Uterus (tissue), 4 donors: ENCODE measurements at places on chromosomes 16 and 17. TPM values are rescaled to one million over a fixed set of nuclear protein-coding genes. Genes with fewer than 3 reads are reported as not detected.

- DNase-seq: no peak
- H3K27me3 ChIP-seq: no peaks in the 10 kb centered on the region
- peak overlapping the region; percentile 59 for H3K27ac ChIP-seq
- no peak overlapping the region for H3K4me3 ChIP-seq
- H3K36me3 ChIP-seq: no peaks in the 10 kb centered on the region
- H3K4me1 ChIP-seq: peaks cover 19% of the 10 kb centered on the region
Measured at GRCh38 chr17:65545705-65546523, 15.5 kb downstream of the AXIN2 start.

GRCh38 chr17:60627124-60627523 is 27.1 kb downstream of the PPM1D start:
- H3K27me3 ChIP-seq: no peaks in the 10 kb centered on the region
- H3K36me3 ChIP-seq: no peaks in the 10 kb centered on the region
- no peak for DNase-seq
- H3K4me3 ChIP-seq: no peak overlapping the region
- no peak overlapping the region for H3K27ac ChIP-seq

DNA sequence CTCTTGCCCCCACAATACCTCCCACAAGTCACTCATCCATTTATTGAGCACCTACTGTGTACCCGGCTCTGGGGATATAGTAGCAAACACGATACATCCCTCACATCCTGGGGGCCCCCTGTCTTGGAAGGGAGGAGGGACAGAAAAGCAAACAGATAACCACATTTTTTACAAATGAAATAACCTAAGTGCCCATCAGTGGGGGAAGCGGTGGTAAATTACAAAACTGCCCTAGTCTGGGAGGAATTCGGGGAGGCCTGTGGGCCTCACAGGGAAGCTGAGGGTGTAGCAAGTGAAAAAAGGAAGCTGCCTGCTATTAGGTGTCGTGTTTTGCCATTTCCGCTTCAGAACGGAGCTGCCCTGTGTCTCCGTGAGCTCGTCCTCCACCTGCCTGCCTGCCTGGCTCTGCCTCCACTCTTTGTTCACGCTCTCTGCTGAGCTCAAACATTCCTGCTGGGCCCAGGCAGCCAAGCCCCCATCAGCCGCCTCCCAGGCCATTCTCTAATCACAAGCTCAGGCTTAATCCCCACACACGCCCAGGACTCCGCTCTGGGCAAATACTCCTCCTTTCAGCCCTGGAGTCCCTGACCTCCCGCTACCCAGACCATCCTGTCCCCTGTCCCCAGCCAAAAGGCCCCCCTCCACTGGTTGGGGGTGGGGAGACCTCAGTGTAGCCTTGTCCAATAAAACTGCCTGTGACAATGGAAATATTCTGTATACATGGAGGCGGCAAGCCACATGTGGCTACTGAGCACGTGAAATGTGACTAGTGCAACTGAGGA is 10.2 kb upstream of the SEC14L5 start:
- H3K27ac ChIP-seq: no peak overlapping the region
- H3K4me1 ChIP-seq: peaks cover 18% of the 10 kb centered on the region
- no peak for DNase-seq

GRCh38 chr17:1555651-1556471 is 6.7 kb downstream of the PITPNA start:
- DNase-seq: no peak
- H3K27me3 ChIP-seq: no peaks in the 10 kb centered on the region
- H3K4me3 ChIP-seq: no peak overlapping the region
- no peaks in the 10 kb centered on the region for H3K4me1 ChIP-seq
- H3K36me3 ChIP-seq: no peaks in the 10 kb centered on the region

ZNF205 gene
- 18.7 TPM for total RNA-seq

DNA sequence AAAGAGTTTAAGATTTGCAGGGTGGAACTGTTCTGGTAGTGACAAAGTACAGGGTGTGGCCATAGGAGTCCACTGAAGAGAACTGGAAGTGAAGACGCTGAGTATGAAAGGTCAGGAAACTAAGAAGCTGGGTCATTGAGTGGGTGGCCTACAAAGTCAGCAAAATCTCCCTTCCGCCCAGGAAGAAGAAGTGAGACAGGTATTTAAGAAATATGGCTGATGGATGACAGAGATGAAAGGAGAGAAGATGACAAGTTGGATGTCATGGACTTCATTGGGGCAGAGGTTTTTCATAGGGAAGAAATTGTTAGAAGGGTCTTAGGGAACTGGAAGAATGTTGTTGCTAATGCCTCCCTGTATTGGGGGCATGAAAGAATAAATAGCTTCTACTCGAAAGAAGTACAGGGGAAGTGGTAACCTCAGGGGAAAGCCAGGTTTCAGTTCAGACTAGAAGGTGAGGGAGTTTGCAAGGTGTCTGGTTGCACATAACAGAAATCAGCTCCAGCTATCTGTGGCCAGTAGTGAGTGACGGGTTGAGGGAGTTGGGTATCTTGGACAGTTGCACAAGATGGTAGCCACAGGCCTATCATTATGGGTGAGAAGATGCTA is 33.6 kb upstream of the MED13 start:
- DNase-seq: no peak
- no peaks in the 10 kb centered on the region for H3K4me1 ChIP-seq
- no peaks in the 10 kb centered on the region for H3K27me3 ChIP-seq
- H3K4me3 ChIP-seq: no peak overlapping the region

DNA sequence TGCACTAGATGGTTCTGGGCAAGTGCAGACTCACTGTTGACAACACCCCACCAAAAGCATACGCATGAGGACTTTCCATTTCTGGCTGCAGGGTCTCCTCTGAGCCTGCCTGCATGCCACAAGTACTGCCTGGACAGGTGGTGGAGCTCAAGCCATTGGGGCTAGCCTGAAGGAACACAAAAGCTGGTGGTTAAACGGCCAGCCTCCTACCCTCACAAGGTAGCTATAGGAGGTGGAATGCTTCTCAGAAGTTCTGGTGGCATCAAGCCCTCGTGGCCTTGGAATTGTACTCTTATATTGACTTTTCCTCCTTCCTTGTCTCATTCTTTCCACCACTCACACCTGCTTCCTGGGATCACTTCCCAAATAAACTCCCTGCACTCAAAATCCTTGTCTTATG is 56.6 kb upstream of the BCAR1 start:
- H3K4me1 ChIP-seq: peaks cover 12% of the 10 kb centered on the region
- no peaks in the 10 kb centered on the region for H3K36me3 ChIP-seq
- H3K4me3 ChIP-seq: no peak overlapping the region
- no peak overlapping the region for H3K27ac ChIP-seq
- H3K27me3 ChIP-seq: no peaks in the 10 kb centered on the region
- no peak for DNase-seq

- peaks cover 37% of the 10 kb centered on the region for H3K4me1 ChIP-seq
- H3K36me3 ChIP-seq: no peaks in the 10 kb centered on the region
- no peak overlapping the region for H3K27ac ChIP-seq
- DNase-seq: no peak
- H3K4me3 ChIP-seq: no peak overlapping the region
Measured at GRCh38 chr17:40351359-40352236, 12.9 kb downstream of the GJD3 start.

DNA sequence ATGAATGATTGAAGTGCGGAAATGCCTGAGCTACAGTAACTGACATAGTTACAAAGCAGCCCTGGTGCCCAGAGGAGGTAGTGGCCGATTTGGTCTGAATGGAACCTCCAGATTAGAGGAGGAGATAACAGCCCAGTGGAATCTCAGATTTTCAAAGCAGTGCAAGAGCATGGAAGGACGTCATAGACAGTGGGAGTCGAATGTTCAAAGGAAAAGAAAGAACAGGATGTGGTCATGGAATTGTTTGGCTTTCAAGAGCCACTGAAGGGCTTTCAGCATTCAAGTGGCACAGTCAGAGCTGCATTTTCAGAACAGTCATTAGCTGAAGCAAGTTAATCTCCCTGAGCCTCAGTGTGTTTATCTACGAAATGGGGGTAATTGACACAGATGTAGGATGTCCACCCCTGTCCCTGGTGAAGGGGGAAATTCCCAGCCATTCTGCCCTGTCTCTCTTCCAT is 104.6 kb upstream of the CACNG3 start:
- H3K4me3 ChIP-seq: no peak overlapping the region
- H3K36me3 ChIP-seq: no peaks in the 10 kb centered on the region
- no peak for DNase-seq
- H3K27ac ChIP-seq: no peak overlapping the region
- H3K27me3 ChIP-seq: no peaks in the 10 kb centered on the region
- H3K4me1 ChIP-seq: no peaks in the 10 kb centered on the region

TM4SF5 gene
- total RNA-seq: not detected

DNA sequence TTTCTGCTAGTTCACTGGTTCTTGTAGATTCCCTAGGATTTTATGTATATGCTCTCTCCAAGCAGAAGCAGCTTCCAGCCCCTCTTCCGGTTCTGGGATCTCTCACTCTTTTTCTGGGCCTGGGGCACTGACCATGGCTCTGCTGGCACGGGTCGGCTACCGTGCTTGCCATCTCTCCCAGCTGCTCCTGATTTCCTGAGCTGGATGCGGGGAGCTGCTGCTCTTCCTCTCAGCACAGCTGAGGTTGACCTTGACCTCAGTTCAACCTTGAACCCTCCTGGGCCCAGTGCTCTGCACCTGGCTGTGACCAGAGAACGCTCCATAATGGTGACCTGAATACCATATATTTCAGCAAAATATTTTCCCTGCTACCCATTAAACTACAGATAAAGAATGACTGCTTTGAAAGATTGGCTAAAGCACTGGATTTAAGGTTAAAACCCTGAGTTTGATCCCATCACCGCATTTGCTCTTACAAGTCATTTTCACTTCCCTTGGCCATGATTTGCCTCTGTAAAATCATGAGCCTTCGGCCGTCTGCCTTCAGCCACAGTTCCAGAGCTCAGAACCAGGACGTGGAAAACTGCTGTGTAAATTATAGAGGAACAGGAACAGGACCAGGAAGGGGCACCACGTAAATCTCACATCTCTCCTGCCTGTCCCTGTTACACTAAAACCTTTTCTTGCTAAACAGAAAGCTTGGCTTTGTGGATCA is 130.8 kb upstream of the CHMP6 start:
- no peak for DNase-seq
- no peak overlapping the region for H3K27ac ChIP-seq
- no peak overlapping the region for H3K4me3 ChIP-seq

PRKCA gene
- 9.0 TPM for total RNA-seq

DNAI2 gene
- total RNA-seq: not detected

DNA sequence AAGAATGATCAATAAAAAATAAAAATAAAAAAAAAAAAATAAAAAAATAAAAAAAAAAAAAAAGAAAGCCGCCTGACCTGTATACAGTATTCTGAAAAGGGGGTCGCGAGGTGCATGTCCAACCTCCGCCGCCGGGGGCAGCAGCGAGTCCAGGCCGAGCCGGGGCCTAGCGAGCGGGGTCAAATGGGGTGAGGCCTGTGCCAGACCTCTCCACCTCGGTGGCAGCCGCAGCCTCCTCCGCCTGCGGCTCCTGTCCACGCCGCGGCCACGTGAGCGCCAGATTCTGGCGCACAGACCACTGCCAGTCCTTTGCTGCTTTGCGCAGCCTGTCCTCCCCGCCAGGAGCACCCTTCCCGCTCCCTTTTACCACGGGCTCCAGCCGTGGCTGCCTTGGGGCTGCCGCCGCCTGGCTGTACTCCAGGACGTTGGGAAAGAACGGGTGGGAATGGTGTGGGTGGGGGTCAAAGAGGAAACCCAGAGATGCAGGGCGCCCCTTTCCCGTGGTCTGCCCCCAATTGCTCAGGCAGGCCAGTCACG is 2.4 kb upstream of the BCKDK start:
- H3K27ac ChIP-seq: no peak overlapping the region
- peaks cover 6% of the 10 kb centered on the region for H3K4me1 ChIP-seq
- H3K4me3 ChIP-seq: no peak overlapping the region
- no peaks in the 10 kb centered on the region for H3K27me3 ChIP-seq
- no peaks in the 10 kb centered on the region for H3K36me3 ChIP-seq

- no peaks in the 10 kb centered on the region for H3K4me1 ChIP-seq
- no peak overlapping the region for H3K27ac ChIP-seq
- H3K4me3 ChIP-seq: no peak overlapping the region
- no peaks in the 10 kb centered on the region for H3K27me3 ChIP-seq
- H3K36me3 ChIP-seq: no peaks in the 10 kb centered on the region
Measured at GRCh38 chr16:3781421-3781820, 64.1 kb upstream of the TRAP1 start.

DNA sequence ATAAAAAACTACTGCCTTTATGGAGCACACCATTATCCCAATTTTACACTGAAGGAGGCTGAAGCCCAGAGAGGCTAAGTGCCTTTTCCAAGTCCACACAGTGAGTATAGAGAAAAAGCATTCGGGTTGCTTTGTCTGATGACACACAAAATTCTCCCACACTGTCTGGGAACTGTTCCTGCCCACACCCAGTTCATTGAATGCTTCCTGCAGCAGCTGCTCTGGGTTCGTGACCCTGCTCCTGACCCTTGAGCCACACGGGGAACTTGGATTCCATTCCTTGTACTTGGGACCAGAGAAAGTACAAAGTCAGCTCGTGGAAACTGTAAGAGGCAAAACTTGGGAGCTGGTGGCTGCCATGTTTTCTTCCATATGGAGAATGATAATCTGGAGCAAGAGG is 57.9 kb downstream of the AKAP1 start:
- H3K4me3 ChIP-seq: no peak overlapping the region
- no peaks in the 10 kb centered on the region for H3K27me3 ChIP-seq
- DNase-seq: no peak
- no peaks in the 10 kb centered on the region for H3K4me1 ChIP-seq
- no peaks in the 10 kb centered on the region for H3K36me3 ChIP-seq
- H3K27ac ChIP-seq: no peak overlapping the region

C17orf113 gene
- not detected for total RNA-seq
